ENCODE measurements at places on chromosomes 3 and 15. TPM values are rescaled to one million over a fixed set of nuclear protein-coding genes. Genes with fewer than 3 reads are reported as not detected.
A peak's percentile ranks its signal among the peaks of the same experiment; 100 is the strongest.

- no peak for DNase-seq
These were observed 14.0 kb upstream of the ZCWPW2 start for GRCh38 chr3:28334552-28334951.

Gene SPATA16
- total RNA-seq = not detected

DNA sequence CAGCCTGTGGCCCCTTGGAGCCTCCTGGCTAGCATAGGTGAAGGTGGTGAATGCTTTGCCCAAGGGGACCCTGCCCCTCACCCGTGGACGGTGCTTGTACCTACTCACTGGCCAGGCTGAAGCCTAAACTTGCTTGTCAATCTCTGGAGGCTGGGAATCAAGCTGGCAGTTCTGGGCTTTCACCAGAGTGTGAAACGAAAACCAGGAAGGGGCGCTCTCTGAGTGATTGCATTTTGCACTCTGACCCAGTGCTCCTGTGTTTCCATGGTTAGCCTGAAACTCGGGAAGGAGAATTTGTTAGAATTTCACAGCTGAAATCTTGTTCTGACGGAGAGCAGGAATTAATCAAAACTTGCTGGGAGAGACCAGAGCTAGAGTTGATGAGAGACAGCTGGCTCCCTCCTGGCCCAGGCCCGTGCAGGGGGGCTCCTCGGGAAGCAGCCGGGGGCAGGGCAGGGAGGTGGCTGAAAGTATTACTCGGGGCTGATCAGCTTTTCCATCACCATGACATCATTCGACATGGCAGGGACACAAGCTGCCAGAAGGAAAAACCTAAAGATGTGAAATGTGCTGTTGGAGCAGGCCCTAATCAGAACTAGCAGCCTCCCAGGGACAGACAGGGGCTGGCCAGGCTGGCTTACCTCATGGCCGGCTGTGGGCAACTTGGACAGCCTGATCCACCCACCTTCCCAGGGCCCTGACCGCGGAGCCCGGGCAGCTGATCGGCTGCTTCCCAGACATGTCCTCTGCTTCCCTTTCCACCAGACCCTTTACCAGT is 323.6 kb upstream of the CTDSPL start:
- peak; percentile 44 for DNase-seq

GRCh38 chr15:100947760-100948429 is 28.7 kb downstream of the LRRK1 start:
- DNase-seq = no peak

DNA sequence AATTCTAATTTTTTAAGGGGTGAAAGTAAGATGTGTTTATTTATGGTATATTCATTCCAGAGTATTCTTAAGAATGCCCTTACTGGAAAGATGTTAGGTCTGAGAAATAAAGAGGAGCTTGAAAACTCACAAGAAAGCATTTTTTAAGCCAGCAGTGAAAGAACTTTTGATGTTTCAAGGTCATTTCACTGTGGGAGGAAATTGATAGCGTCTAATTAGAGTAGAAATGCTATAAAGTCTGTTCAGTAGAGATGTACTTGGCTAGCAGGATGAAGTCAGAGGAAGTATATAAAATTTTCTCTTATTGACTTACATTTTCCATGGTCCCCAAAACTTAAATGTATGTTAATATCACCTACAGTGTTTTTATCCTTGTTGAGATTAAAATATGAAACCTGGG is 354.6 kb downstream of the CNTN6 start:
- no peak for DNase-seq

- no peak for DNase-seq
These were observed 424.1 kb downstream of the RSL24D1 start for GRCh38 chr15:54772663-54773062.

- DNase-seq = no peak
These were observed 57.0 kb upstream of the COL6A6 start for GRCh38 chr3:130459944-130460343.

DNA sequence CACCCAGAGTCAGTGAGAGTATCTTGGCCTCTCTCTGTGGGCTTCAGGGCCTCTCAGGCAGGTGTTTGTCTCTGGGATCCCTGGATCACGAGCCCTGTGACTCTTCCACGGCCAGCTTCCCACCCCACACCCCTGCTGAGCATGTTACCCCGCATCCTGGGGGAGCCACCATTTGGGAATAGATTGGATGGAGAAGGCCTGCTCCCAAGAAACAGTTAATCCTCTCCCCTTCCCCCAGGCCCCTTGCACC is 15.5 kb upstream of the SRP14 start:
- no peak for DNase-seq

Gene NTRK3
- 1.6 TPM for total RNA-seq
